ENCODE measurements at places on chromosomes 12 and 14.

- no peak for DNase-seq
Observed at GRCh38 chr14:80475074-80475473, 263.8 kb upstream of the DIO2 start.

DNA sequence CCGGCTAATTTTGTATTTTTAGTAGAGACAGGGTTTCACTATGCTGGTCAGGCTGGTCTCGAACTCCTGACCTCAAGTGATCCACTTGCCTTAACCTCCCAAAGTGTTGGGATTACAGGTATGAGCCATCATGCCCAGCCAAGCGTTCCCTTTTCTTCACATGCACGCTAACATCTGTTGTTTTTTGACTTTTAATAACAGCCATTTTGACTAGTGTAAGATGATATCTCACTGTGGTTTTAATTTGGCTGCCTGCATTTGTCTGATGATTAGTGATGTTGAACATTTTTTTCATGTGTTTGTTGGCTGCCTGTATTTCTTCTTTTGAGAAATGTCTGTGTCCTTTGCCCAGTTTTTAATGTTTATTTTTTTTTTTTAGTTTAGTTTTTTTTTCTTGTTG, 10.2 kb upstream of the YARS2 start:
- no peak for DNase-seq

- no peak for DNase-seq
Observed at GRCh38 chr14:70855486-70855885, 46.2 kb upstream of the MAP3K9 start.

GRCh38 chr12:94049718-94050117, 98.7 kb upstream of the PLXNC1 start:
- DNase-seq = no peak

DNA sequence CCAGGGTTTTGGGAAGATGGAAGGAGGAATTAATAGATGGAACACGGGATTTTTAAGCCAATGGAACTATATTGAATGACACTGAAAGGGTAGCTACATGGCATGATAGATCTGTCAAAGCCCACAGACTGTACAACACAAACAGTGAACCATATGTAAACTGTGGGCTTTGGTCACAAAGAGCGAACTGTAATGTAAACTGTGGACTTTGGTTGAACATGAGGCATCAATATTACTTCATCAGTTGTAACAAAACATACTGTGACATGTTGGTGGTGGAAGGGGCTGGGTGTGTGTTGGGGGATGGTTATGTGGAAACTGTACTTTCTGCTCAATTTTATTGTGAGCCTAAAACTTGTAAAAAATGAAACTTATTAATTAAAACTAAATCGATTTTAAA, 210.6 kb upstream of the HMGA2 start:
- no peak for DNase-seq
